ENCODE measurements at places on chromosomes 3 and 15.

DNA sequence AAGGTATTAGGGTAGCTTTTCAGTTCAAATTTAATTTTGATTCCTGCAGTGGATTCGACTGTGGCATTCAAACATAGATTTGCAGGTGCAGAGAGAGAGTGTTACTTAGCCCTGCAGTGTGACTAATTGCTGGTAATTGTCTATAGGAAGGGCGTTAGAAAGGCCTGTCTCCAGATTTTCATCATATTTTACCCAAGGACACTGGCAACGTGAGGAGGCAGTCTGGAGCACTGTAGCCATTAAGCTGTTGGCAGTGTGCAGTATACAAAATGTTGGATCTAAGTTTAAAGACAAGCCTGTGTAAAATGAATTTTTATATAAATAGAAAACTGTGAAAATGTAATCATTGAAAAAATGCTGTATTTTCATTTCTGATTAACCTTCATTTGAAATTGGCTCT lies 342.9 kb downstream of the CNTN4 start:
- no peak for DNase-seq

- DNase-seq, result no peak
These were observed 19.1 kb upstream of the B4GALT4 start for GRCh38 chr3:119259821-119260220.

- no peak for DNase-seq
These were observed 30.2 kb upstream of the CRBN start for GRCh38 chr3:3209714-3210113.

GRCh38 chr15:48393645-48394506 lies 62.6 kb downstream of the DUT start:
- DNase-seq, result no peak

DNA sequence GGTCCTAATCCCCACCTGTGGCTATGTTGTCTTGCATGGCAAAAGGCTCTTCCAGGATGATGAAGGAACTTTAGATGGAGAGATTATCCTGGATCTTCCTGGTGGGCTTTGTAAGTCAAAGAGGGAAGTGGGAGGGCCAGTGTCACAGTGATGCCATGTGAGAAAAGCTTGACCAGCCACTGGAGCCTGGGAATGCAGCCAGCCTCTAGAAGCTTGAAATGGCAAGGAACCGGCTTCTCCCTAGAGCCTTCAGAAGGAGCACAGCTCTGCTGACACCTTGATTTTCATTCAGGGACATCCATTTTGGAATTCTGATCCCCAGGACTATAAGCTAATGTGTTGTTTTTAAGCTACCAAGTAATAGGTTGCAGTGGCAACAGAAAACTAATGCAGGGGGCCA lies 58.3 kb downstream of the CLEC3B start:
- no peak for DNase-seq

GRCh38 chr15:100284701-100285100 lies 57.1 kb downstream of the ADAMTS17 start:
- DNase-seq, result no peak

- no peak for DNase-seq
These were observed 16.7 kb downstream of the MCTP2 start for GRCh38 chr15:94247789-94248638.

- DNase-seq, result no peak
These were observed 436.8 kb upstream of the CNTN4 start for GRCh38 chr3:1661839-1662238.

GRCh38 chr15:42604894-42605744 lies 29.7 kb downstream of the STARD9 start:
- DNase-seq, result no peak

GRCh38 chr3:36248374-36248773 lies 131.9 kb upstream of the STAC start:
- no peak for DNase-seq

- DNase-seq, result no peak
These were observed 11.5 kb upstream of the SPINK8 start for GRCh38 chr3:48344867-48345507.

DNA sequence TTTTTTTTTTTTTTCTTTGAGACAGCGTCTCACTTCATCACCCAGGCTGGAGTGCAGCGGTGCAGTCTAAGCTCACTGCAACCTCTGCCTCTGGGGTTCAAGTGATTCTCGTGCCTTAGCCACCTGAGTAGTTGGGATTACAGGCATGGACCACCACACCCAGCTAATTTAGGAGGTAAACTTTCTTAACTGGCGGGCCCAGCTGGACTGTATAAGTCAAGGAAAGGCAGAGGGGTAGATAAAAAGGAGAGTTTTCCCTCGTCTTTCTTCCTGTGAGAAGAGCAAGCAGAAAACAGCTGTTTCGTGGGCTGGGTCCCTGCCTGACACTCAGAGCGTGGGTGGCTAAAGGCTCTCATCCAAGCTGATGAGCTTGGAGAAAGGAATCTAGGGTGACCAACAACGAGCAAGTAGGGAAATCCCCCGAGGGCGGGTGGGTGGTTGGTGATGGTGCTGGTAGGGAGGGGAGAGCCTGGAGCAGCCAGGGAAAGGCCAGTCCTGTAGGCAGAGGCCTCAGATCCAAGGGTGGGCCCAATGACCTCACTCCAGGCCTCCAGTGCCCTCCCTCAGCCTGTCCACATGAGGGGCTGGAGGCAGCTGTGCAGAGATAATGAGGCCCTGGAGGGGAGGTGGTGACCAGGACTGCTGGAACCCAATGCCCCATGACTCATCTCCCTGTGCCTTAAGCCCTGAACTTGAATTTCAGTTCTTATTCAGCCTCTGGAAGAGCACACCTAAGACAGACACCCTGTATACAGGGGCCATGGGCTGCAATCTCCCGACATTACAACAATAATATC lies 43.1 kb upstream of the LIMD1 start:
- DNase-seq, result no peak

GRCh38 chr3:114877378-114878113 lies 269.5 kb downstream of the ZBTB20 start:
- DNase-seq, result no peak
